ENCODE measurements at places on chromosomes 6 and 20.

GRCh38 chr20:4112481-4113421 lies 97.4 kb upstream of the RNF24 start:
- peak; percentile 56 for DNase-seq

DNA sequence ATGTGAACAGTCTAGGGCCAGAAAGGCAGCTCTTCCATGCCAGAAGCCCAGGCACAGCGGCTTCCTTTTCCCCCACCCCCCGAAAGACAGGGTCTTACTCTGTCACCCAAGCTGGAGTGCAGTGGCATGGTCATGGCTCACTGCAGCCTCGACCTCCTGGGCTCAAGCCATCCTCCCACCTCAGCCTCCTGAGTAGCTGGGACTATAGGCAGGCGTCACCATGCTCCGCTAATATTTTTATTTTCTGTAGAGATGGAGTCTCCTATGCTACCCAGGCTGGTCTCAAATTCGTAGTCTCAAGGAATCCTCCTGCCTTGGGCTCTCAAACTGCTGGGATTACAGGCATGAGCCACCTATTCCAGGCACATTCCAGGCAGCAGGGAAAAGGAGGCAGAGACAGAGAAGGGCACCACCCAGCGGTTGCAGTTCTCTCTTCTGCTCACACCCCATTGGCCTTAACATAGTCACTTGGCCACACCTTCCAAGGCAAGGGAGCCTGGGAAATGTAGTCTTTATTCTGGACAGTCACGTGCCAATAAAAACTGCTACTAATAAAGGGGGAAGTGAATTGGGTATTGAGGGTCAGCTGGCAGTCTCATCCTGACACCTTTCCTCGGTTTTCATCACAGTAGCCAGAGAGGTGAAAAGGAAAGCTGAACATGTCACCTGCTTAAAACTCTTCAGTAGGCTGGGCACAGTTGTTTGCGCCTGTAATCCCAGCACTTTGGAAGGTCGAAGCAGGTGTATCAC lies 205.9 kb downstream of the ZMYND8 start:
- peak; percentile 53 for DNase-seq

GRCh38 chr20:59334651-59335300 lies 34.4 kb downstream of the EDN3 start:
- DNase-seq = no peak

DNA sequence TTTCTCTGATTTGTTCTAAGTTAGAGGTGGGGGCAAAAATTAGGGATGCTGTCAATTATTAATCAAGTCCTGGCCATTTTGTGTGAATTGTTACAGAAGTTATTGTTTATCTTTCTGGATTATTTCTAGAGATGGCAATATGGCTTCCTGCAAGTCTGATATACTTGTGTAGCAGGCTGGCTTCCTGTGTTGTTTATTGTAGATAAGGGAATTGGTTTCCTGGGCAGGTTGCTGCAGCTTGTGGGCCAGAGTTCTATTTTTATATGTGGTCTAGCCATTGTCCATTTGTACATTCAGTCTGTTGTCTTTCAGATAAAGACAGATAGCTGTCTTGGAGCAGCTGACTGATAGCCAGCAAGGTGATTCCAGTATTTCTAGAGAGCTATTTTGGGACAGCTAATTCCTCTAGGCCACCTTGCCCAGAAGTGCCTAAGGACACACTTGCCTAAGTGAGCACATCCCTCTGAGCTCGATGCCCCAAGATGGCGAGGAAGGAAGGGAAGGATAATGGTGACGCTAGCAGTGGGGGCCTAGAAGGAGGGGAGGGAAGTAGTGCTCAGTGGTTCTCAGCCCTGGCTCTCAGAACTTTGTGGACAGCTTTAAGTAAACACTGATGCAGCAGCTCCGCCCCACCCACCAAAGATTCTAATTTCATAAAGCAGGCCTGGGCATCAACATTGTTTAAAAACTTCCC lies 25.5 kb downstream of the DDO start:
- DNase-seq = no peak

DNA sequence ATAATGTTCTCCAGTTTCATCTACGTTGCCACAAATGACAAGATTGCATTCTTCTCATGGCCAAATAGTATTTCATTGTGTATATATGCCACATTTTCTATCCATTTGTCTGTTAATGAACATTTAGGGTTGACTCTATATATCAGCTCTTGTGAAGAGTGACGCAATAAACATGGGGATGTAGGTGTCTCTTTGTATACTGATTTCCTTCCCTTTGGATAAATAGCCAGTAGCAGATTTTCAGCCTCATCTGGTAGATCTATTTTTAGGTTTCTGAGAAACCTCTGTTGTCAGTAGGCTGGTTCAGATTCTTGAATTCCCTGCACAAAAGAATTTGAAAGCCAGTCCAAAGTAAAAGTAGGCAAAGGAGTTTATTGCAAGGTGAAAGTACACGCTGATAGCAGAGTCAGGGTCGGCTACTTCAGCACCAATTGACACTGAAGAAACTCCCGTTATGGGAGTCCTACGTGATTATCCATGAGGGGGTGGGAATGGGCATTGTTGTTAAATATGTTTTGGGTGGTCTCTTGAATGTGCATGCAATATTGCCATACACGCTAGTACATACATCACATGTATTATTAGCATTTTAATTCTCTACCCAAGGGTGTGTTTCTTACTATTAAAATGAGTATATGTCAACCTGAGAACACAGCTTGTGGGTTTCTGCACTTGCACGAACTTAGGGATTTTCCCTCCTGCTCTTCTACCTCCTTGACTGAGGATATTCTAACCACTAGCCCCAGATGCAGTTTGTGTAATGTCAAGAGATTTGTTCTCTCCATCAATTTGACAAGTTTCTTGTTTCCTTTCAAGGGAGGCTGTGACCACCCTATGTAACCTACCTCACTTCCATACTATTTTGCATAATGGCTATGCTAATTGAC lies 14.4 kb upstream of the SLC17A2 start:
- DNase-seq = no peak

DNA sequence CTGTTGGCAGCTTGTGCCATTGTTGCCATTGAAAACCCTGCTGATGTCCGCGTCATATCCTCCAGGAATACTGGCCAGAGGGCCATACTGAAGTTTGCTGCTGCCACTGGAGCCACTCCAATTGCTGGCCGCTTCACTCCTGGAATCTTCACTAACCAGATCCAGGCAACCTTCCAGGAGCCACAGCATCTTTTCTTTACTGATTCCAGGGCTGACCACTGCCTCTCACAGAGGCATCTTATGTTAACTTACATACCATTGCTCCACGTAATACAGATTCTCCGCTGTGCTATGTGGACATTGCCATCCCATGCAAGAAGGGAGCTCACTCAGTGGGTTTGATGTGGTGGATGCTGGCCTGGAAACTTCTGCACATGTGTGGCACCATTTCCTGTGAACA lies 221.8 kb upstream of the FAM83B start:
- DNase-seq = no peak

GRCh38 chr6:128723667-128724066 lies 159.3 kb upstream of the LAMA2 start:
- DNase-seq = no peak

DNA sequence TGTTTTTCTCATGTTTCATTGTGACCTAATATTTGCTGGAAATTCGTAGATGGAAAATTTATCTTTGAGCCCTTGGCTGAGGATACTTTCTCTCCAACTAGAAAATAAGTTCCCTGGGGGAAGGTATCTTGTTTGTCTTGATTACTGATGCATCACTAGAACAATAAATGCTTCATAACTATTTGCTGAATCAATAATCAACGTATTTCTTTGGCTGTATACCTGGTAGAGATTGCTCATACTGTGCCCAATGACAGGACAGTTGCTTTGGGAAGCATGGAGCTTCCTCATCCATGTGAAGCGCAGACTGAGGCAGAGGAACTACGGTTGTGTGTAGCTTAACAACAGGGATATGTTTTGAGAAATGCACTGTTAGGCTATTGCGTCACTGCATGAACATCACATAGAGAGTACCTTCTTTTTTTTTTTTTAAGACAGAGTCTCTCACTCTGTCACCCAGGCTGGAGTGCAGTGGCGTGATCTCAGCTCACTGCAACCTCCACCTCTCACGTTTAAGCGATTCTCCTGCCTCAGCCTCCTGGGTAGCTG lies 34.2 kb upstream of the RPN2 start:
- DNase-seq = no peak

DNA sequence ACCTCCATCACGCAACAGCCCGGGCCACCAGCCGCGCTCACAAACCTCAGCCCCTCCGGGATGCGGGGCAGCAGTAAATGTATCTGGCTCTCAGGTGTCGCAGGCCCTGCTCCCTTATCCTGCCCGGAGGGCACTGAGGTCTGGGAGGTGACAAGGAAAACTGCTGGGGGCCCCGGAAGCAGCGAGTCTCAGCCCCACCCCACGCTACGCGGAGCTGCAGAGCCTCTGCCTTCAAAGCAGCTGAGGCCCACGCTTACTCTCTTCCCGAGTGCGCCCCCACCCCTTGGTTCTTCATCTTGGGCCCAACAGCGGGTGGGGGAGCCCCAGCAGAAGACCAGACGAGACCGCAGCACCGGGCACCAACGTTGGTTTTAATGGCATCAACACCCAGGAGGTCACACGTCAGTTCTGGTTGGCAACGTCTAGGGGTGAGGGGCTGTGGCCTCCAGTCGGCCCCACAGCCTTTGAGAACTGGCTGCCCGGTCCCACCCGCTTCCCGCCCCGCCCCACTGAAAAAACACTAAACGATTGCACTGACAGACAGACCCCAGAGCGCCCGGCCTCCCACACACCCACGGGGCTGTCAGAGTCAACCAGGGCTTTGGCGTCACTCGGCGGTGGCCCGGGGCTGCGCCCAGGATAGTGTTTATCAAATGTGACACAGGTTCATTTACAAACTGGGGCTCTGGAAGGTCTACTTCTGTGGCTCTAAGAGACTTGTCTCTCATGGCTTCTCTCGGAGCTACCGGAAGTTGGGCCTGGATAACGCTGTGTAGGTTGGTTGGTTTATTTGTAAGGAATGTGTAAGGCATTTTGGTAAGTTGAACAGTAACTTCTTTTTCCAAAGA lies 43.7 kb downstream of the DSTN start:
- no peak for DNase-seq

DNA sequence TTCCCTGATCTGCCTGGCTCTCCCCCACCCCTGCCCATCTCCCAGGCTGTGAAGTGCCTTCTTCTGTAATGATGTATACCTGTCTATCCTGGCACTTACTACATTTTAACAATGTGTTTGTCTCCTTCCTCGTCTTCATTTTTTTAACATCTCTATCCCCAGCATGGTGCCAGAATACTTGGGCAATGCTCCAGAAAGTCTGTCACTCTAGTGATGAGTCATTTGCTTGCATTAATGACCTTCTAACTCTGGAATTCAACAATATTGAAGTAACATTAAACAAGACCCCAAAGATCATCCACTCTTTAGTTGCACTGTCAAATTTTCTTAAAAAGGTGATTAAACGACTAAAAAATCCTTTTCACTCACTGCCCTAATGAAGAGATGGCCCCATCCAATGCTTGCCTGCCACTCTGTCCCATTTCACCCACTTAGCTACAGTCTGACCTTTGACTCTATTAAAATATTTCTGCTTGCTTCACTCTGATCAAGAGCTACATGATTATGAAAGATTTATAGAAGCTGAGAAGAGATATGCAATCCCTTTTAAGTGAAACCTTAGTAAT lies 7.7 kb upstream of the KLHL31 start:
- no peak for DNase-seq

GRCh38 chr6:139644821-139645220 lies 270.4 kb upstream of the CITED2 start:
- no peak for DNase-seq

All from tibial nerve (tissue), 4 donors.